ENCODE measurements at places on chromosomes 4 and X.

GRCh38 chr4:140757232-140757630 lies 1.0 kb upstream of the TBC1D9 start:
- no peak for DNase-seq

- DNase-seq: no peak
Observed at GRCh38 chrX:10598540-10598939, 21.8 kb downstream of the MID1 start.

- DNase-seq: no peak
Observed at GRCh38 chr4:96379524-96379923, 539.6 kb downstream of the PDHA2 start.

GRCh38 chrX:136250191-136251040 lies 784 bp downstream of the MAP7D3 start:
- peak; percentile 18 for DNase-seq

- no peak for DNase-seq
Observed at GRCh38 chrX:109357706-109358105, 124.2 kb downstream of the GUCY2F start.

- no peak for DNase-seq
Observed at GRCh38 chr4:182736207-182736606, 181.0 kb downstream of the DCTD start.

DNA sequence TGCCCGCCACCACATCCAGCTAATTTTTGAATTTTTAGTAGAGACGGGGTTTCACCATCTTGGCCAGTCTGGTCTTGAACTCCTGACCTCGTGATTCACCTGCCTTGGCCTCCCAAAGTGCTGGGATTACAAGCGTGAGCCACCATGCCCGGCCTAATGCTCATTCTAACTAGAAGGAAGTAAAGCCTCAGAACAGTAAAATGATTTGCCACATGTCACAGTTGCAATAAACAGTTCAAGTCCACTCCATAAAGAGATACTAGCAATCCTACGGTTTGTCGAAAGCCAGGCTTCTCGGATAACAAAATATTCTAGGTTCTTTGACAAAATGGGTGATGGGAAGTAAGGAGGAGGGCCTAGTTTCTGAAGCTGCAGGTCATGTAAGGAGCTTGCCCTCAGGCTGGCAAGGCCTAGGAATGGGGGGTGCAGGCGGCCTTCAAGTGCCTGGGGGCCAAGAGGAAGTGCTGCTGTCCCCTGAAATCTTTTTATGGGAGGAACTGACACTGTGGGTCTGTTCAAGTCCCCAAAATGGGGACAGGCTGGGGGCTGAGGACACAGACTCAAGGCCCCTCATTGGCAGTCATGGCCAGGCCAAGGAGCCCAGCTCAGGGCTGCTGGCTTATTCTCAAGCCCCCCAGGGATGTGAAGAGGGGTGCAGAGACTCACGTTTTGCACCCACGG lies 31.8 kb upstream of the ACSL1 start:
- no peak for DNase-seq

DNA sequence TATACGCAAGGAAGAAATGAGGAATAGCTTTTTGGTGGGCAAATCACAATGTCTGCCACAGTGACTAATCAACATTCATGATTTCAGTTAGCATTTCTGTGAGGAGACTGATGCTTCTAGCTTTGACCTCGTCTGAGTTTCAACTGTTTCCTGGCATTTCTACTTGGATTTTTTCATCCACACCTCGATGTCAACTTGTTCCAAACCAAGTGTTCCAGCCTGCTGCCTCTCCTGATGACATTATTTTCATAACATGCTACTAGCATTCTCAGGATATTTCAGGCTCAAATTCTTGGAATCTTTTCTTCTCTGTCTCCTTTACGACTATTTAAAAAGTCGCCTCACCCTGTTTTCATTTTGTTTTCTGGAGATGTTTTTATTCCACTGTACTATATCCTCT lies 90.3 kb upstream of the TEX13D start:
- no peak for DNase-seq

DNA sequence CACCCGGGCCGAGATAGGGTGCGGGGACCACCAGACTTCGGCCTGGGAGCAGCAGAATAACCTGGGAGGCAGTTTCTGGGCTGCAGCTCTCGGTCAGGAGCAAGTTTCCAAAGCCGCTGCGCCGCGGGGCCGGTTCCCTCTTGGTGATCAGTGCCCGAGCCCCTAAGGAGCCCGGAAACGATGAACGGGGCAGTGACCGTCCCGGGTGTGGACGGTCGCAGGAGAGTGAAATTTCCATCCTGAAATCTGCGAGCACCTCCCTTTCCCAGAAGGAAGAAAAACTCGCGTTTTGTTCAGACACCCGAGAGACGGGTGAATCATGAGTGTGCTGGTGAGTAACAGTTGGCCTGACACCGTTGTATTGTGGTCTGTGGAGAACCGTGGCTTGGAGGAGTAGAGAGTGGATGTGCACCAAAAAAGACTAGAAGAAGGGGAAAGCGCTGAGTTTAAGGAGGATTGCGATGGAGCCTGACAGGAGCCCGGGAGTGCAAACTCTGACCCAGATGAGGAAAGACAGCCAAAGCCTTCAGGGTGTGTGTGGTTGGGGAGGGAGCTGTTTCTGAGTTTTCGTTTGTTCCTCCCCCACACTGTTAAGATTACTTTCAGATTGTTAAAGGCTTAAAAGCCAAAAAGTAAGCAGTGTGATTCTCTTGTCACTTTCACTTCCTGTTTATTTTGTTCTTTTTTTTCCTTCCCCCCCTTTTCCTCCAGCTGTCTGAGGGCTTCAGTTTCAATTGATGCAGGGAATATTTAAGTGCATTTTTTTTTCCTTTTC lies 828 bp downstream of the MCUB start:
- peak; percentile 55 for DNase-seq

DNA sequence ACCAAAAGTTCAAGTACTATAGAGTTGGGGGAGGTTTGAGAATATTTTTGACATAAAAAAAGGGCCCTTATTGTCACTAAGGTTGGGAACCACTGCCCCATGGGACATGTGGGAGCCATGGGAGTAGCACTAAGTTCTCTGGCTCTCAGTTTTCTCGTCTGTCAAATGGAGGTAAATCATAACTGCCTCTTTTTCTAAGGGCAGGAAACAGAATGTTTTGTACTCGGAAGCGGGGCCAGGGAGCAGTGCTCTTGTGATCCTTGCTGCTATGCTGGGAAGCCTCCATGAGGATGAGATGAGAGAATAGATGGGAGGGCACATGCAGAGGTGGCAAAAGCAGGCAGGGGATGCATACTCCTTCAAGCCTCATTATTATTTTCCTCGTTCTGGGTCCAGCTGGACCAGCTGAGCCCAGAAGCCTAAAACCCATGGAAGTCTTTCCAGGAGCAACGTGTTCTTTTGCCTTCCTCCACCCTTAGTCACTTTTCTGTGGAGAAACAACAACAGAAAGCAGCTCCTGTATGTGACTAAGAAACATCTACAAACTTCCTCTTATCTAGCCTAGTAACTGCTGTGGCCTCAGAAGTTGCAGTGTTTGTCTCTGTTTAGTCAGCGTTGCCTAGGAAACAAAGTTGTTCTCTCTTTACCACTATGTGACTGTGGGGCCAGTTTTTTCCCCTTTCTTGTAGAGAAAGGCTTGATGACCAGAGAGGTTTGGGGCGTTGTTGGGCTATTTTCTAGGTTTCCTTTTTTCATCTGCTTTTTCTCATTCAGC lies 64.8 kb downstream of the TSC22D3 start:
- peak; percentile 74 for DNase-seq

DNA sequence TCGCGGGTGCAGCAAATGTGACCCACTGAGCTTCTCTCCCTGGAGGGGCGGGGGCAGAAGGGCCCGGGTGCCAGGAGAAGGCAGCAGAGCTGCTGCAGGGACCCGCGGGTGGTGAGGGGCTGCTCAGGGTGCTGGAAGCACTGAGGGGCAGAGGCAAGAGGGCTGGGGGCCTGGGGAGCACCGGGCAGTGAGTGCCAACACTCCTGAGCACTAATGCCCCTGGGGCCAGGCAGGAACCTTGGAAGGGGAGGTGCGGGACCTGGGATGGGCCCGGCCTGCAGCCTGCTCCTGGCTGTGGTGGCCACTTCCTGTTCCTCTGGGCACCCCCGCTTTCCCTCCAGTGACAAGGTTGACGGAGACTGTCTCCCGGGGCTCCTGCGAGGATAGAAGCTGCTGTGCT lies 66.5 kb upstream of the ADRA2C start:
- DNase-seq: no peak

GRCh38 chrX:17187136-17187756 lies 187.8 kb upstream of the NHS start:
- no peak for DNase-seq

GRCh38 chr4:70895405-70895804 lies 6.8 kb upstream of the MOB1B start:
- DNase-seq: peak; percentile 69

Data from foreskin melanocyte (primary cell).